Activated CD4-positive, CD25-positive, alpha-beta regulatory T cell treated with anti-CD3 and anti-CD28 coated beads, Interleukin-2, amount 50 U/mL, for 24 hours (primary cell): ENCODE measurements at places on chromosomes 1 and 21.

GRCh38 chr1:87100271-87100670, 185.8 kb downstream of the HS2ST1 start:
- ATAC-seq = no peak

- no peak for ATAC-seq
These were observed 2.1 kb upstream of the EDN2 start for GRCh38 chr1:41486371-41487125.

DNA sequence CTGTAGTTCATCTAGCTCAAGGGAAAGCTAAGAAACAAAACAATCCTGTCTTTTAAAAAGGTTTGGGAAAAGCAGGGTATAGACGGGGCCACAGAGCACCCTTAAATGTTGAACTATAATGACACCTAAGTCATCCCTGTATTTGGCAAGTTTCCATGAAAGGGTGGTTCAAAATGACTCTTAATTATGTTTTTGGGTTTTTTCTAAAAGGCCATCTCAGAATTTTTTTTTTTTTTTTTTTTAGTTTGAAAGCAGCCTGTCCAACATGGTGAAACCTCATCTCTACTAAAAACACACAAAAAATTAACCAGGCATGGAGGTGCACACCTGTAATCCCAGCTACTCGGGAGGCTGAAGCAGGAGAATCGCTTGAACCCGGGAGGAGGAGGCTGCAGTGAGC, 22.2 kb downstream of the TOMM20 start:
- no peak for ATAC-seq

DNA sequence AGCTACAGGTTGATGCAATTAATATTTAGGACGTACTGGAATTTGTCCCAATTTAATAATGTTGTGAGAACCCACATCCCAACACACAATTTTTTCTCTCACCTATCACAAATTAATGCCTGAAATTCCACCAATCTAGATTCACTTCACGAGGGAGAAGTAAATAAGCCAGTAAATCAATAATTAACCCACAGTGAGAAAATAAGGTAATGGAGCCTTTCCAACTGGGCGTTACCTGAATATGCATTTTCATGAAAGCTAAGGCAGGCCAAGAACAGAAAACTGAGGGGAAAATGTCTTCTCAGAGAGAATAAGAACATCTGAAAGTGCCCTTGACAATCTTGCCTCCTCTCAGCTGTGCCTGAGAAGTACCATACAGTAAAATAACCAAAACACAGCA, 240.8 kb upstream of the NR5A2 start:
- ATAC-seq = no peak

DNA sequence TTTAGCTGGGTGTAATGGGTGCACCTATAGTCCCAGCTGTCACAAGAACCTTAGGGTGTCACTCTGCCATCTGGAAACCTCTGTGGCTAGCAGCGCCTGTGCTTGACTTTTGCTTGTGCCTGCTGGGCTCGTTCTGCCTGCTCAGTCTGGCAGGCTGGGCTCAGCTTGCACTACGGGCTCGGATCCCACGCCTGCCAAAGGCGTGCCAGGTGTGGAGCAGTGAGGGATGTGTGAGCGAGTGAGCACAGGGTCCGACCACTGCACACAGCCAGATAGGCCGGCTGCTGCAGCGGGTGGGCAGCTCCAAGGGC, 2.8 kb upstream of the LSM10 start:
- ATAC-seq = no peak

DNA sequence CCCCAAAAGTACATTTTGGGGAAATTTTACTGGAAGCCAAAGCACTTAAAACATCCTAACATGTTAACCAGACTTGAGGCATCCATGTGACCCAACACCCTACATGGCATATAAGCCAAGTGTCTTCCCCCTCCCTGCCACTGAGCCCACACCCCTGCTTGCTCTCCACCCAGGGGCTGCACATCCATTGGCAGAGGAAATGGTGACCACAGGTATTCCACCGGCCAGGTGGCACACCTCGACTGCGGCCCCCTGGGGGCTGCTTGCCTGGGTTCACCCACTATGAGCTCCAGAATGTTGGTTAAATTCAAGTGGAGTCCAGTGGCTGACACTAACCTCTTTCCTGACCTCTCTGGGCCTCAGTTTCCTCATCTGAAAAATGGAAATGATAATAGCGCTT, 64.4 kb upstream of the FAM20B start:
- no peak for ATAC-seq

GRCh38 chr1:158371188-158371953, 17.7 kb downstream of the CD1E start:
- peak; percentile 95 for ATAC-seq

DNA sequence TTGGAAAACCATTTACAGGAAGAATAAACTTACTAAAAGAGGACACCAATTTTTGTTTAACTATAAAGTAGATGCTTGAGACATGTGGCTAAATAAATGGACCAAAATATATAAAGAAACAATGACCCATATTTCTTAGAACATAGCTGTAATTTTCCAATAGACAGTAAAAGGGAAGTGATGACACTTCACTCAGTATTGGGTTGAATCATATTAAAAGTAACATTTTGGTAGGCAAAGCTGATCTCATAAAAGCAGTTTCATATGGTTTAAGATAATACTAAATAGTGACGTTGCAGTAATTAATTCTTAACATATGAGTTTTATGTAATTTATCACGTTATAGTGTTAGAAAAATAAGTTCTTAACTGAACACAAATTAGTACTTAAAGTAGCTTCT, 308.9 kb upstream of the RUNX1 start:
- ATAC-seq = peak; percentile 97

DNA sequence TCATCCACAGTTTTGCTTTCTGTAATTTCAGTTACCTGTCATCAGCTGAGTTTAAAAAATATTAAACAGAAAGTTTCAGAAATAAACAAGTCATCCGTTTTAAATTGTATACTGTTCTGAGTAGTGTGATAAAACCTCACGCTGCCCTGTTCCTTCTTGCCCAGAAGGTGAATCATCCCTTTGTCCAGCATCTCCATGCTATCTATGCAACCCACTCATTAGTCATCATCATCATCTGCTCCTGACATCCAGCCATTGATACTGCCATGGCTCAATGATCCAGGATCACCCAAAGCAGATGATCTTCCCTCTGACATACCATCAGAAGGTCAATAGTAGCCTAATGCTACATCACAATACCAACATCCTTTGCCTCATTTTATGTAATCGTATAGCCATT, 198.3 kb downstream of the SLC44A5 start:
- no peak for ATAC-seq

- ATAC-seq = no peak
These were observed 474.7 kb upstream of the DAB1 start for GRCh38 chr1:57898531-57898930.
